ENCODE measurements at places on chromosomes 6 and 20.

GRCh38 chr6:106519460-106520394 lies 109.6 kb downstream of the RTN4IP1 start:
- DNase-seq, result peak; percentile 99

DNA sequence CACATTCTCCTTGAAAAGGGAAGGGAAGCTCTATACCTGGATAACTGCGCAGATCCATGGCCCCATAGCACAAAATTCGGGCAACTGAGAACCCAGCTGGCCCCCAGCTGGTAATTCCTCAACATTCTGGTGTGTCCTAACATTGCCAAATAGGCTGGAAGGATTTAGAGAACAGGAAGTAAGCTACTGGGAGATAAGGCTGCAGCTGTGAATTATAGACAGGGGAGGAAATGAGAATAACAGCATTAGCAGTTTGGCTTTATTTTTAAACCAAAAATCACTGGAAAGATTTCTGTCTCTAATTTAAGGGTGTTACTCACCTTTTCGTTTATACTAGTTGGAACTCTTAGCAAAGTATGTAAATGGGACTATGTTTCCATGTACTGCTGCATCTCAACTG lies 97.2 kb downstream of the TULP4 start:
- DNase-seq, result peak; percentile 71

GRCh38 chr6:81204731-81205130 lies 547.8 kb downstream of the TENT5A start:
- DNase-seq, result peak; percentile 80

GRCh38 chr20:10115021-10115420 lies 80.2 kb downstream of the ANKEF1 start:
- peak; percentile 95 for DNase-seq

GRCh38 chr6:111591370-111591900 lies 14.2 kb downstream of the TRAF3IP2 start:
- peak; percentile 100 for DNase-seq

- peak; percentile 73 for DNase-seq
Measured at GRCh38 chr20:50569864-50570836, 60.0 kb downstream of the PTPN1 start.

- DNase-seq, result no peak
Measured at GRCh38 chr6:26180346-26180745, 93.1 kb downstream of the HFE start.

DNA sequence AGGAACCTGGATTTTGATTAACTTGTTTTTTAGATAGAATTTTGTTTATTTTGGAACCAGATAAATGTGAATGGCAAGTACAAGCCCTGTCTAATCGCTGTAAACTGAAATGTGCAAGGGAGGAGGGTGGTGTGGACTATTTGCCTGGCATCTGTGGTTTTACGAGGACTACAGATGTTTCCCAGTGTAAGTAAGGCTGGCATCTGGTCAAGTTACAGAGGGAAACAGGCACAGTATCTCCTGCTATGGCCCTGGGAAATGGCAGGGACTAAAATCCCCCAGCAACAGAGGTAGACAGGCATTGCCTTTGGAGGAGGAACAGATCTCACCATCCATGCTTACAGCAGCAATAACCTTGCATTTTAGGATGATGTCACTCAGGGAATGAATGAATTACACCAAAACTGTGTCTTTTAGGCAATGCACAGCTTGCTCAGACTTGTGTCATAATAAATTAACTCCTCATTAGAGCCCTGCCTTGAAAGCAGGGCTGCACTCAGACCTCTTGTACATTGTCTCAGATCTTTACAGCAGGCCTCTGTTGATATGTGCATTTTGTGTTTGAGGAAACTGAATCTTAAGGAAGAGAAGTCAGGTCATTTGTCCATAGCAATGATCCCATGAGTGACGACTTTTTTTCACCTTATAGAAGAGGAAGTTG lies 96.2 kb downstream of the TCP11 start:
- peak; percentile 18 for DNase-seq

DNA sequence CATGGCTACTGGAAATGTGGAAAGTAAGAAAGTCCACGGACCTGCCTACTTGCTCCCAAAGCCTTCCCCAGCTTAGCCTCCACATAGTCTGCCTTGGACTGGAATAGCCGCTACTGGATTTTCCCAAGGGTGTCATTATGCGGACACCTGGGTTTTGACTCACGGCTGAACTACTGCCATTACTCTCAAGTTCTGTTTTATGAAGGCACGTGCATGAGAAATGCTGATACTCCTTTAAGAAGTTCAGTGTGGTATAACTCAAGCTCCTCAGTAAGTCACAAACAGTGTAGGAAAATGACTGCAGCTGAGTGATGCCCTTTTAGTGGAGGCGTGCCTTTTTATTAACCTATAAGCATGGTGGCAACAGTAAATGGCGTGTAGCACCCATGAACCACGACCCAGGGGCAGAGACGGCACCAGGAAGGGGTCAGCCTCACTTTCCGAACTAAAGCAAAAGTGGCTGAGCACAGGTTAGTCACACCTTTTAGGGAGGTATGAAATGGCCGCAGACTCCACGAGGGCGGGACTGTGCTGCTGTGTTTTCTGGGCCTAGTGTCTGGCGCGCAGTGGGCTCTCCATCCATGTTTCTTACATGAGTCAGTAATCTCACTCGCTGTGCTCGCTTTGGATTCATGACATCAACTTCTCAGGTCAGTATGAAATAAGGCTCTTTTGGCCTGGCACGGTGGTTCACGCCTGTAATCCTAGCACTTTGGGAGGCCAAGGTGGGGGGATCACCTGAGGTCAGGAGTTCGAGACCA lies 23.9 kb downstream of the PSMG4 start:
- no peak for DNase-seq

DNA sequence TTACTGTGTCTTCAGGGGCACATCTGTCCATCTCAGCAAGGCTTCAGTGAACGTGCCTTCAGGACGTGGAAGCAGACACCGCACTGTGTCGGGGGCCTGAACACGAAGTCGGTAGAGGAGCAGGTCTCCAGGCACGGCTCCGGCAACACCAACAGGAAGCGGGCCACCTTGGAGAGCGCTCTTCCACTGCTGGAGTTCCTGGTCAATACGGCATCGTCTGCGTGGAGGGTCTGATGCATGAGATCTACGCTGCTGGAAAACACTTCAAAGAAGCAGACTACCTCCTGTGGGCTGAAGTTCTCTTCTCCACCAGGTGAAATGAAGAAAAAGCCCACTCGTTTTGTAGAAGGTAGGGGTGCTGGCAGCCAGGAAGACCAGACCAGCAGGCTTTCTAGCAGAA lies 69.3 kb upstream of the SLCO4A1 start:
- DNase-seq, result no peak

GRCh38 chr6:43172104-43173007 lies 1.3 kb downstream of the SRF start:
- DNase-seq, result peak; percentile 66

DNA sequence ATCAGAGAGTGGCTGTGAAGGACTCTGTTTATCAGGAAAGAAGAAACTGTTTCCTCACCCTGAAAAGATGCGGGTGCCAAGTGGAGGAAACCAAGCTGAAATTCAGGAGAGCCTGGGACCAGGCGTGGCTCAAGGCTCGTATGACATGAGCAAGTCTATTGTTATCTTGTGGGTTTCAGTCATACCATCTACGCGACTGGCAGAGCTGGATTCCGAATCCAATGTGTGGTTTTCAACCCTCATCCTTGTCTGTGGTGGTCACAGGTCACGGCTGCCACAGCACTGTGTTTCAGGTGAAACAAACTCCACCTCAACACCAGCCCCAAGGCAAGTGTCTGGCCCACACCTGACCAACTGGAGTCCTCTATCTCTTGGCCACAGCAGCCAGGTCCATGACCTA lies 9.1 kb downstream of the MC3R start:
- DNase-seq, result peak; percentile 15

DNA sequence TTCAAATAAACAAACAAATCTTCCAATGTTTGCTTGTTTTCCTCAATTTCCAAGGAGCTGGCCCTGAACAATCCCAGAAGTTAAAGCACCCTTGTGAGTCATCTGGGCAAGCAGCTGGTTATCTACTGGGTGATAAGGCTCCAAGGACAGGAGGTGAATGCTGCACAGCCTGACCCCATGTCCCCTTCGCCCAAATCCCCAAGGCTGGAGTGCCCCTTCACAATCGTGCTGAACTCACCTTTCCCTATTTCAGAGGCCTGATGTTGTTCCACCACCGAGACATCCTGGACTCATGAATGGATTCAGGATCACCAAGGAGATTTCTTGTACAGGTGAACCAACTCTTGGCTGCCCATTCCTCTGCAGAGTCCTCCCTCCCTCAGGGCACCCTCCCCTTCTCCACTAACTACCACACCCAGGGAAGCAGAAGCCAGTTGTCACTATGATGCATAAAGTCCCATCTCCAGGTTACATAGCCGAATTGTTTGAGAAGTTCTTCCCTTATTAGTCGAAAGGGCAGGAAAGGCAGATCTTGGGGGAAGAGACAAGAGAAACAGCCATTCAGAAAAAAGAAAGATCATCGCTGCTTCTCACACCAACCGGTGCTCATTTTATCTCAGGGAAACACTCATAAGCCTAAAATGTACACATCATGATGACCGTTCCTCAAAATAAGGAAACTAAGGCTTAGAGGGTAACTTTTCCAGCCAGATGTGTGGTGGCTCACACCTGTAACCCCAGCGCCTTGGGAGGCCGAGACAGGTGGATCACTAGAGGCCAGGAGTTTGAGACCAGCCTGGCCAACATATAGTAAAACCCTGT lies 138.8 kb upstream of the RREB1 start:
- DNase-seq, result no peak

- DNase-seq, result peak; percentile 43
Measured at GRCh38 chr20:44228465-44229258, 18.1 kb upstream of the OSER1 start.

- DNase-seq, result peak; percentile 40
Measured at GRCh38 chr6:142950291-142950690, 5.3 kb upstream of the HIVEP2 start.

- DNase-seq, result no peak
Measured at GRCh38 chr6:89817481-89817880, 2.1 kb downstream of the MDN1 start.

- DNase-seq, result peak; percentile 75
Measured at GRCh38 chr6:44593539-44593944, 206.0 kb downstream of the CDC5L start.

Measured in M059J (cell line).